ENCODE measurements at places on chromosomes 1 and 21. TPM values are rescaled to one million over a fixed set of nuclear protein-coding genes. Genes with fewer than 3 reads are reported as not detected.

DNA sequence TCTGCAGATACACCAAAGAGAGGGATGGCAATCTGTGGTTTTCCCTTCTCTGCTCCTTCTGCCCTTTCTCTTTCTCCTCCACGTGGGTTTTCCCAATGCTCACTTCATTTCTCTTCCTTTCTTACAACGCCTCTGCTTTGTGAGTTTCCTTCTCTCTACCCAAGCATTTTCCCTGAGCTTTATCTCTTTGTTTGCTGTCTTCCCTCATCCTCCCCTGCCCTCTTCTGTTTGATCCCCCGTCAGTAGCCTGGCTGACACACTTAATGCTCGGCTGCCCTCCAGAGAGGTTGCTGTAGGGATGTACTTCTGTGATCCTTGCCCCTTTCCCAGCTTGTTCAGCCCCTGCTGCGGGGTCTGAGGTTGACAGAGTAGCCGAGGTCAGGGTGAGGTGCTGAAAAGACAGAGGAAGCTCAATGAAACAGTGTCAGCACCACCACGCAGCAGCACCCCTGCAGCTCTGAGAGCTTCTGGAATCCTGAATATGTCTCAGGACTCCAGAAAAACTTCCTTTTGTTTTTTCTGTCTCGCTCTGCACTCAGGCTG is 6.0 kb downstream of the EDARADD start:
- H3K27ac ChIP-seq, result no peak overlapping the region
- H3K4me1 ChIP-seq, result peaks cover 11% of the 10 kb centered on the region
- DNase-seq, result no peak
- H3K4me3 ChIP-seq, result no peak overlapping the region

DNA sequence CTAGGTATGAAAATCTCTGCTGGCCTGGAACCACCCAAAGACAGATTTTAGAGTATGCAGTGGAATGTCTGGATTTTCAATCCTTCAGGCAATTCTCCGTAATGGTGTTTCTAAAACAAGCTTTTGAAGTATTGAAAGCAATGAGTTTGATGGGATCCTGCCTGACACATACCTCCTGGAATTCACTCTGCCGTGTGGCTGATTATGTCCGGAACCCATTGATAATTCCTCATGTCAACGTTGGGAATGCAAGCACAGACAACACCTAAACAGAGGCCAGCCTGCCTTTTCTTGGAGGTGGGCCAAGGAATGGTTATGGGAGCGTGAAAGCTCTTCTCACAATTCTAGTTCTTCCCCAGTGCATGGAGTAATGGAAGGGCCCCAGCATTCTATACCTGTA is 168.9 kb upstream of the HMCN1 start:
- H3K27ac ChIP-seq, result no peak overlapping the region
- H3K4me1 ChIP-seq, result peaks cover 4% of the 10 kb centered on the region
- no peak for DNase-seq
- no peaks in the 10 kb centered on the region for H3K27me3 ChIP-seq

DNA sequence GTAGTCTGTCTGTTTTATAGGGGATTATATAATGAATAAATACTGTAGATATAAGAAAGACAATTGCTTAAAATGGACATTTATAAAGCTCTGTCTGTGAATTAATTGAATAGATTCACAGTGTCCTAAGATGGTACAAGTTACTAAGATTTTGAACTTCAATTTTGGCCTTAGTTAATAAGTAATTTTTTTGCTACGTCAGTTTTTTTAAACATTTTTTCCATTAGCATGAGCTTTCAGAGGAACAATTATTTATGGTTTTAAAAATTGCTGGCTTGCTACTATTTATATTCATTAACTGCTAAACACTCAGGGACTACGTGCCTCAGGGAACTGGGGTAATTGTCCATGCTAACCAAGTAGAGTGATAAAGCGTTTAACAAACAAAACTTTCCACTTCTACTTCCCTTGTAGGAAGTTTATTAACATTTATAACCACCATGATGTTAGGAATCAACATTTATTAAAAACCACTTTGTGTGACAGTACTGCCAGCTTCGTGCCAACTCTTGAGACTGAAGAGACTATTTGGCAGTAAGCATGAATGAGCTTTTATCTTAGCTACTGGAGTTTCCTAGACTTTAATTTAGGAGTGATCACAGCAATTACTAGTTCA is 65.4 kb upstream of the PTGS2 start:
- no peak overlapping the region for H3K27ac ChIP-seq
- no peaks in the 10 kb centered on the region for H3K27me3 ChIP-seq
- no peak for DNase-seq
- no peak overlapping the region for H3K4me3 ChIP-seq

GRCh38 chr1:8661185-8662110 is 156.0 kb downstream of the RERE start:
- H3K36me3 ChIP-seq, result no peaks in the 10 kb centered on the region
- peak; percentile 74 for DNase-seq
- peak overlapping the region; percentile 55 for H3K27ac ChIP-seq
- no peaks in the 10 kb centered on the region for H3K4me1 ChIP-seq
- H3K27me3 ChIP-seq, result no peaks in the 10 kb centered on the region

GRCh38 chr21:43686811-43687565 is 27.6 kb downstream of the RRP1B start:
- H3K36me3 ChIP-seq, result peaks cover 83% of the 10 kb centered on the region
- no peak overlapping the region for H3K4me3 ChIP-seq
- H3K27ac ChIP-seq, result no peak overlapping the region
- H3K27me3 ChIP-seq, result no peaks in the 10 kb centered on the region
- no peak for DNase-seq
- H3K4me1 ChIP-seq, result no peaks in the 10 kb centered on the region

Gene SHISA4
- total RNA-seq, result 17.1 TPM

Gene POLR3GL
- total RNA-seq, result 25.8 TPM

- H3K4me3 ChIP-seq, result peak overlapping the region; percentile 98
- H3K27ac ChIP-seq, result peak overlapping the region; percentile 97
- H3K36me3 ChIP-seq, result no peaks in the 10 kb centered on the region
- peak; percentile 65 for DNase-seq
- peaks cover 25% of the 10 kb centered on the region for H3K4me1 ChIP-seq
These were observed 577 bp upstream of the CEP350 start for GRCh38 chr1:179953974-179954492.

Gene LRRC53
- not detected for total RNA-seq

Data from sigmoid colon (tissue), 7 donors.